ENCODE measurements at places on chromosomes 3 and 15.
A peak's percentile ranks its signal among the peaks of the same experiment; 100 is the strongest.

DNA sequence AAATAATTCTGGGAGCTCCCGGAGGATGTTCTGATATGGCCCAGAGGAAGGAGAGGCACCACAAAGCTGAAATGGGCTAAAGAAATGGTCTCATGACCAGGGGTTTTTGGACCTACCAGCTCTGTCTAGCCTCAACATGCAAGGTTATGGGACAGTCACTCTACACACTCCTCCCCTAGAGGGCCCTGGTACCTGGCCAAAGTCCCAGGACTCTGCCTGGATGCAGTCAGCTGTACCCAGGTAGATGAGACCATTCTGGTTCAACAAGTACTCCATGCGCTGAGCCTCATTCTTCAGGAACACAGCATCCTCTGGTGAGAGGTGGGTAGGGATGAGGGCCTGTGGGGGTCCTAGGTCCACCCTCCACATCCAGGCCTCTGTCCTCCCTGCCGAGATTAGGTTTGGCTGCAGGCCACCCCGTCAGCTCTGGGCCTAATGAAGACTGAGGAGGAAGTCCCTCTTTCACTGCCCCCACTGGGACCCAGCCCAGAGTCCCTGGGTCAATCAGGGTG, 9.5 kb downstream of the EPB42 start:
- no peak for DNase-seq

GRCh38 chr3:14478956-14479550, 61.1 kb downstream of the GRIP2 start:
- no peak for DNase-seq

GRCh38 chr3:87568331-87568730, 291.9 kb upstream of the POU1F1 start:
- DNase-seq = no peak

DNA sequence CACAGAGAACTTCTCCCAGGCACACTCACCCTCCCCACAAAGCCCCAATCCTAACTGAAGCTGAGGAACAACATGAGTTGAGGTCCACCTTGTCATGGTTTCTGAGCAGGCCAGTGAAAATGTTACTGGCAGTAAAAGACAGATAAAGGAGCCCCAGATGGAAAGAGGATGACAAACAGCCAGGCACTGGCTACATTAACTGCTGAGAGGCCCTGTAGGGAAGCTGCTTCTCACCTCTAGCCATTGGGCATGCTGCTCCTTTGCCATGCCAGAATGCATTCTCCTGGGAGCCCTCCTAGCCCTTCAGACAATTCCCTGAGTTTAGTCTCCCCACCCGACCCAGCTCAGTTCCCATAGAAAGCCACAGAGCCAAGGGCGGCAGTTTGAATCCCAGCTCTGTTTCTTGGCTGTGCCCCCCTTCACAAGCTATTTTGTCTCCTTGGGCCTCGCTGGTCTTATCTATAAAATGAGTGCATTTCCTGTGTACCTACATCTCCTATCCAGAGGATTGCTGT, 60.5 kb downstream of the LMCD1 start:
- DNase-seq = no peak

DNA sequence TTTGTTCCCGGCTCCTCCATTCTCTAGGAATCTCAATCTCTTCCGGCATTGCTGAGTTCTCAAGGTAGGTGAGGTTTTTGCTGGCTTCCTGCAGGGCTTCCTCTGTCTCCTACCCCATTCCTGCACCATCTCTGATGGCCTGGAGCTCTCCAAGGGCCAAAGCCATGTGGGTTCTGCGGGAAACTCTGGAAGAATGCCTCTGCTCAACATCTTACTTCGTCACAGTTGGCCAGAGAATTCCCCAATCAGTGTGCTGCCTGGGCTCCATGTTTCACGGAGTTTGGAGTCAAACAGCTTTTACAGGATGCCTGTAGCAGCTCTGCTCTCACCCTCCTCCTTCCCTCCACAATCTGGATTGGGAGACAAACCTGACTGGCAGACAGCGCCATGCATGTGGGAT, 253.9 kb upstream of the HES1 start:
- no peak for DNase-seq

- DNase-seq = no peak
Observed at GRCh38 chr3:100046986-100047385, 67.3 kb downstream of the FILIP1L start.

- peak; percentile 71 for DNase-seq
Observed at GRCh38 chr3:195133462-195133861, 137.5 kb downstream of the XXYLT1 start.

DNA sequence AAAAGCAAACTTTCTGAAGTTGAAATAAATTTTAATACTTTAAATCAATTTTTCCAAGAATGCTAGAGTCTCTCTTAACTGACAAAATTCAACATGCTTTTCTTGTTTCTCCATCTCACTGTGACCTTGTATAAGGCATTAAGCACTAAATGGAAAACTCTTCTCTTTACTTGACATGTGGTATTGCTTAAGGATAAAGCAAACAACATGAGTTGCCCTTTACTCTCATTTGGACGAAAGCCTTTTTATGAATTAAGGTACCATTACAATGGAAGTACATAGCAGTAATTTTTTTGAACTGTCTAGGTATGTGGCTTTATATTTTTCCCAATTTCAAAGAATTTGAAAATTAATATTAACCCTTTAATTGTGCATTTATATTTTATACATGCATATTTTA, 1.4 kb downstream of the STRIT1 start:
- no peak for DNase-seq

GRCh38 chr3:156728267-156728985, 54.0 kb downstream of the TIPARP start:
- DNase-seq = no peak
